ENCODE measurements at places on chromosomes 7 and 10. TPM values are rescaled to one million over a fixed set of nuclear protein-coding genes. Genes with fewer than 3 reads are reported as not detected.

DNA sequence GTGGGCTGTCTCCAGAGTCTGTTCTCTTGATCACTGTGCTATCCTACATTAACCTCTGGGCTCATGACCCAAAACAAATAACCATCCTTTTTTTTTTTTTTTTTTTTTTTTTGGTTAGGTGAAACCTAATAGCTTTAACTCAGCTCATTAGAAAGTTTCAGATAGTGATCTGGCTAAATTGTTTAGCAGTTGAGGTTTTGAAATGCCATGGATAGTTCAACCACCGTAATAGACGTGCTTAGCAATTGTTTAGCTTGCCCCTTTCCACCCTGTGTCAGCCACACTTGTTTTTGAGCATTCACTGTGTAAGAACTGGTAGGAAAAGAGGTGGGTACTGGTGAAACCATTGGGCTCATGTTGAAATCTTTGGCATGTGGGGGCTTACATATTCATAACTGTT is 3.8 kb downstream of the PLCE1 start:
- no peak for DNase-seq

DNA sequence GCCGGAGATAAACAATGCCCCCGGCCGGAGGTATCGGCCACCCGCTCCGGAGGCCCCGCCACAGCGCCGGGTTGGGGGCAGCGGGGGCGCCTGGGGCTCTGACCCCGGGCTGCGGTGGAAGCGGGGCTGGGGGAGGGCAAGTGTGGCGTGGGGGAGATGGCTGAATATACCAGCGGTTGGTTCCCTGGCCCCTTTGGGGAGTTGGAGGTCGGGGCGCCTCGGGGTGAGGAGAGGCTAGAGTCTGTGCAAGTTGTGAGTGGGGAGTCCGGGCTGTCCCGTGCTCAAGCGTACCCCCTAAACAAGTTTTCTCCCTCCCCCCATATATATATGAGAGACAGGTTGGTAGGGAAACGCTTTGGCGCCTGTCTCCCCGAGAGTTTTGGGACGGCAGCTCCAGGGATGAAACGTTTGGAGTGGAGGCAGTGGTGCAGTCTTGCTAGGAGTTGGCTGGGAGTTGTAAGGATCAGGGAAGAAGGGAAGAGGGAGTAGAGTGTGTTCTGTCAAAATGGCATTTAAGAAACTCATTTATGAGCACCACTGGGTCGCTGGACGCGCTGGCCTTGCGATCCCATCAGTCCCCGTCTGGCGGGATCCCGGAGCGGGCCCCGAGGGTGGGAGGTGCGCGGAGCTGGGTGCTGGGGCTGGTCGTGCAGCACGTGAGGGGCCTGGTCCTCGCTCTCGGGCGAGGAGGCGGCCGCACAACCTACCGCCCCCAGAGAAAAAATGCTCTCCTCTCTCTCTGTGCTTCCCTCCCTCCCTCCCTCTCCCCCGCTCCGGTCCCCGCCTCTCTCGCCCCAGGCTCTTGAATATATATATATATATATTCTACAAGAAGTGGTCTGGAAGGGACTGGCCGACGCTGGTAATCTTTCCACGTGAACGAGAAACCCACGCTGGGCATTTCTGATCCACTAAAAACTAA is 1.1 kb downstream of the TET1 start:
- no peak for DNase-seq

DNA sequence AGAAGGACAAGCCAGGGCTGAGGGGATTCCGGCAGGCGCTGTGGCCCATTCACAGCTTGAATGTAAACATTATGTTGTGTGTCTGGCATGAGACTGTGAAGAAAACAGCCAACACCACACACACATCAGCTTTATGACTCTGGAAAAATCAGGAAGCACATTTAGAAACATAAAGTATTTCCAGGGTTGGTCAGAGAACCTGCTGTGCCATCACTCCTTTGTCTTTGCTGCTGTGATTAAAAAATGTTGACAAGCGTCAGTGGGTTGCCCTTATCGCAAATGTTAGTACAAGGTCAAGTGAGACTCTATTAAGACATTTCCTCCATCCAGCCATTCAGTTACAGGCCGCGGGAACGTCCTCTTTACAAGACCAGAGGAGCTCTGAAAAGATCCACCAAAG is 95.4 kb downstream of the TAX1BP1 start:
- peak; percentile 20 for DNase-seq

- no peak for DNase-seq
Observed at GRCh38 chr7:6533893-6534495, 17.3 kb downstream of the GRID2IP start.

The STAMBPL1 gene
- 6.4 TPM for total RNA-seq

GRCh38 chr7:102407910-102408309 is 11.7 kb downstream of the PRKRIP1 start:
- no peak for DNase-seq

DNA sequence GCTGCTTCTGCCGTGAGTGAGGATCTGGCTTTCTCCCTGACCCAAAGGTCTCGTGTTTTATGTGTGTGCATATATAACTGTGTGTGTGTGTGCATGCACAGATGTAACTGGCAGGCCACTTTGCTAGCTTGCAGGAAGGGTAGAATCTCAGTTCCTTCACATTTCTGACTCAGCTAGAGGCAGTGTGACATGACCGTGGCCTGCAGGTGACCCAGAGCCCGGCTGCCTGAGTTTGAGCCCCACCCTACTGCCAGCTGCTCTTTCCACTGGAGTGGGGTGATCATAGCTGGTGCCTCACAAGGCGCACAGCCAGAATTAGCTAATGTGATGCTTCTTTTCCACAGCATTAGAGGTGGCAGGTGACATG is 9.3 kb upstream of the MYL7 start:
- no peak for DNase-seq

DNA sequence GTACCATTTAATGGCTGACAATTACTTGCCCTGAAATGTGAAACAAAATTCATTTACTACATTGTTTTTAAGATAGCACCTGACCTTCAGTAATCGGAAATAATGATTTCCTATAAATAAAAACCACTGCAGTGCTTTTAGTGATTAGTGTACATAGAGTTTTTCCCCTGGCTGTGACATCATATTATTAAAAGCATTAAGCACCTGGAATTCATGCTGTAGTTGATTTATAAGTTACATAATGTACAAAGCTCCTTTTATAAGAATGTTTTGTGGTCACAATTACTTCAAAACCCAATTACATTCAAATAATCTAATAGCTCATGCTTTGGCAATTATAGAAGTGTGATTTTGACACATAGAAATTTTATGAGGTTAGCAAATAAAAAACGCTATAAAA is 44.3 kb upstream of the EIF4H start:
- no peak for DNase-seq

The CDC14C gene
- not detected for total RNA-seq

DNA sequence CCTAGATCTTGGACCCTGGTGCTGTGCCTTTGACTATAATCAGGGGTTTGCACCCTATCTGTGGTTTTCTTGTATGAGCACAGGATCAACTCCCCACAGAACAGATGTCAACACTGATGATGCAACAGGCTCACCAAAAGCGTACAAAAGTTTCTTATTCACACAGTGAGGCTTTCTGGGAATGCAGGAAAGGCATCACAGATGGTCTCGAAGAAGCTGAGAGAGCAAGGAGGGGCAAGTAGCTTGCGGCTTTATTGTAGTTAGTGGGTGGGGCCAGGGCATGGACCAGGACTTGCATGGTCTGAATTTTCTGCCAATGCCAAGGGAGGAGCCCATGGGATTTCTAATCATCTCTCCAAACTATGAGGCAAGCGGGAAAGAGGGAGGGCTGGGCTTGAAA is 46.2 kb downstream of the SEC61G start:
- DNase-seq = no peak

GRCh38 chr10:35608328-35608672 is 3.2 kb downstream of the GJD4 start:
- no peak for DNase-seq

GRCh38 chr10:110210674-110211464 is 3.5 kb downstream of the MXI1 start:
- DNase-seq = peak; percentile 83

- no peak for DNase-seq
Observed at GRCh38 chr7:128347647-128348097, 4.0 kb upstream of the RBM28 start.

GRCh38 chr10:75371010-75371409 is 30.6 kb downstream of the ZNF503 start:
- no peak for DNase-seq

- DNase-seq = no peak
Observed at GRCh38 chr7:87599336-87599735, 1.3 kb downstream of the ABCB1 start.

GRCh38 chr7:83439026-83439425 is 209.9 kb downstream of the SEMA3E start:
- DNase-seq = no peak

DNA sequence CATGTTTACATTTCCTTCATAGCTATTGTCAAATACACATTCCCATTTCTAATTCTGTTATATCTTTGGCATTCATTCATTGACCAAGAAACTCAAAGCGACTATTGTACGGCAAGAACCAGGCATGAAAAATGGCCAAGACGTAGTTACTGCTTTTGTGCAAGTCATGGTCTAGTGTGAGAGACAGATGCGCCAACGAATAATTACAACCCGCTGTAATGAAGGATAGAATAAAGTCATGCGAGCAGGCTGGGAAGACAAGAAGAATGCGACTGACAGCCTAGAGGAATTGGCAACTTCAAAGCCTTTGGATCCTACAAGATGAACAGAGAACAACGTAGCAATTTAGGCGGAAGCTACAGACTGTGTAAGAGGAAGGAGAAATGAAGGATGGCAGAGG is 221.2 kb downstream of the CALN1 start:
- DNase-seq = no peak

The SPDYE16 gene
- total RNA-seq = not detected

GRCh38 chr10:88249450-88249849 is 333.7 kb downstream of the RNLS start:
- no peak for DNase-seq

DNA sequence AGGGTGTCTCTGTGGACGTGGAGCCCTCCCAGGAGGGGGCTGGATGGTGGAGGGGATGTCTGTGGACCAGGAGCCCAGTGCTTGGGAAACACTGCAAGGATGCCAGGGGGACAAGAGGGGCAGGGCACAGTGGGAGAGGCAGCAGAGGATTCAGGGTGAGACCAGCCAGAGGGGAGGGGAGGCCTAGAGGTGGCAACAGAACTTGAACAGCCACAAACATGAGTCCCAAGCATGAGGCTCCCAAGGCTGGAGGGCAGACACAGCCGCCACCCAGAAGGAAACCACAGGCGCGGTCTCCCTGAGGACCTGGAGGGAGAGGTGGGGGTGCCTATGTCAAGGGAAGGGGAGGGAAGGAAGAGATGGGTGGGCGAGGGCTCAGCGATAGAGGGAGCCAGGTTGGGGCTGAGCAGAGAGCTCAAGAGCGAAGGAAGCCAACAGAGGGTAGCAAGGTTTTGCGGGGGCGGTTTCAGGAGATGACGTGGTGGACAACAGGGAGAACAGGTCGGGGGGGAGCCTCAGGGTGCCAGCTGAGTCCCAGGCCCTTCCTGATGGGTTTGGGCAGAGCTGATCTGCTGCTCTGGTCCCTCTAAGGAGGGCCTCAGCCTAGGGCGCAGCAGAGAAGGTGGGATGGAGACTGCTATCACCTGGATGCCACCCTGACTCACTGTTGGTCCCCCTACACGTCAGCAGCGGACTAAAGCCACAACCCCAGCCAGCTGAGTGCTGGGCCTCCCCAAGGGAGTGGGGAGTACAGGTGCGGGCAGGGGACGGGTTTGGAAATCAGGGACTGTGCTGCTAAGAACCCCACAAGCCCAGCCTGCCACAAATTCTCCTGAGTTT is 6.7 kb upstream of the PILRA start:
- DNase-seq = no peak

The ANK3 gene
- total RNA-seq = 12.4 TPM

The IKZF1 gene
- under 0.01 TPM for total RNA-seq

The COL1A2 gene
- total RNA-seq = 19.1 TPM

- DNase-seq = no peak
Observed at GRCh38 chr10:70830164-70830563, 14.4 kb downstream of the SGPL1 start.

DNA sequence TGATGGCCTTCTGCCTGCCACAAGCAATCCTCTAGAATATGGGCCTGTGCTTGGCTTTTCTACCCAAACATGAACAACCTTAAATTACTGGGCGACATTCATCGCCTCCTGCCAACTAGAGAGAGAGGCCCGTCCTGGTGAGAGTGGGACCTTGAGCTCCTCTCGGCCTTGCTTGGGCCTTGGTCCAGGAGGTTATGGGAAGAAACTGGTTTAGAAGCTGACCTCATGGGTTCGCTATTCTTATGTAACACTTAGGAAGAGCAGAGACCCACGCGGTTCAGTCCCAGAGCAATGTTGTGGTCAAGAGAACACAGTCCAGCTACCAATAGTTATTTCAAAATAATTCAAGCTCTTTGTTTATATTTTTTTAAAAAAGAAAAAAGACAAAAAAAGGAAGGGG is 176.3 kb upstream of the ZNF32 start:
- DNase-seq = no peak

The ZNF438 gene
- total RNA-seq = 6.5 TPM

- DNase-seq = no peak
Observed at GRCh38 chr7:108078211-108078673, 51.9 kb downstream of the LAMB4 start.

- no peak for DNase-seq
Observed at GRCh38 chr10:48792121-48792520, 107.4 kb downstream of the WDFY4 start.

The PTPRZ1 gene
- total RNA-seq = not detected

DNA sequence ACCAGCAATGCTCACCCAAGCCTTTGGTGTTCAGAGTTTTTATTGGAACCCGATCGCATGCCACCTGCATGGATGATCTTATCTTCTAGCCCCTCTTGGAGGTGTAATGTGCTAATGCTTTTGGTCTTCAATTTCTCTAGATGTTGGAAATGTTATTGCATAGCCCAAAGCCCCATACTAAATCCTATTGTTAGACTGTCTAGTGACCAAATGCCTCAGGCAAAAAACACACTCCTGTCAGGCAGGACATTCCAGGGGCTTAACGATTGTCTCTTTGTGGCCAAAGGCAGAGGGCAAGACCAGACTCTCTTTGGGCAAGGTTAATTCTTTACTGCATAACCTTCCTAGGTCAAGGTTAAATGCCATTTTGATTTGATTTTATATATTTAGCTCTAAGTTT is 187.9 kb downstream of the BMPER start:
- no peak for DNase-seq

The PTN gene
- 0.13 TPM for total RNA-seq

The PRF1 gene
- total RNA-seq = not detected

GRCh38 chr10:69492091-69492745 is 41.0 kb downstream of the TSPAN15 start:
- DNase-seq = no peak

The ABLIM1 gene
- 103 TPM for total RNA-seq

GRCh38 chr7:24715661-24716479 is 41.4 kb downstream of the GSDME start:
- peak; percentile 22 for DNase-seq
